ENCODE measurements at places on chromosomes 5 and 9.

DNA sequence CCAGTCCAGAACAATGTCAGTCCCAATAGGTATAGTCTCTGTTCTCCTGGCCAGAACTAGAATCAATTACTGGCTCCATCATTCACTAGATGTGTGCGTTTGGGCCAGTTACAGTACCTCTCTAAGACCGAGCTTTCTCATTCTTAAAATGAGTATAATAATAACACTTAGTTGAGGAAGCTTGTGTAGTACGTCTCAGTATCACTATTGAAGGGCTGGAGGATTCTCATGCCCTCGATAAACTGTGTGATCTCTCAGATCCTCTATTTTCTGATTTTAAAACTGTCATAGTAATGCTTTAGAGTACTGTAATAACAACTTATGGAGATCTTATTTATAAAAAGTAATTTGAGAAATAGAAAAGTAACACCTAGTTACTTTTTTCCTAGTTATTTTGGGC lies 50.7 kb downstream of the CDKN2A start:
- no peak for DNase-seq

- DNase-seq = no peak
Measured at GRCh38 chr9:125948887-125949596, 201.9 kb downstream of the PBX3 start.

DNA sequence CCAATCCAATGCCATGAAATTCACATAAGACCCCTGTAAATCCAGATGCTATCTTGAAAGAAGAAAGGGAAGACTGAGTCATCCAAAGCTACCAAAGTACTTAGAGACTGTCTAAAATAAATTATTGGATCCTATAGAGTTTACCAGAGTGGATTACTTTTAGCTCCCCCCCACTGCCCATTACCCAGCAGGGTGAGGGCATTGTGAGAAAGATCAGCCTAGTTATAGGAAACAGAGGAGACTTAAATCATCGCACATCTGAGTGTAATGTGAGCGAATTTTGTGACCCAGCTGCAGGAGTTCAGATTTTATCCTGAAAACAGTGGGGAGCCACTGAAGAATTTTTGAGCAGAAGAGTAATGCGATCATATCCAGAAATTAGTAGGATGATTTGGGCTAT lies 1.6 kb upstream of the ENHO start:
- no peak for DNase-seq

DNA sequence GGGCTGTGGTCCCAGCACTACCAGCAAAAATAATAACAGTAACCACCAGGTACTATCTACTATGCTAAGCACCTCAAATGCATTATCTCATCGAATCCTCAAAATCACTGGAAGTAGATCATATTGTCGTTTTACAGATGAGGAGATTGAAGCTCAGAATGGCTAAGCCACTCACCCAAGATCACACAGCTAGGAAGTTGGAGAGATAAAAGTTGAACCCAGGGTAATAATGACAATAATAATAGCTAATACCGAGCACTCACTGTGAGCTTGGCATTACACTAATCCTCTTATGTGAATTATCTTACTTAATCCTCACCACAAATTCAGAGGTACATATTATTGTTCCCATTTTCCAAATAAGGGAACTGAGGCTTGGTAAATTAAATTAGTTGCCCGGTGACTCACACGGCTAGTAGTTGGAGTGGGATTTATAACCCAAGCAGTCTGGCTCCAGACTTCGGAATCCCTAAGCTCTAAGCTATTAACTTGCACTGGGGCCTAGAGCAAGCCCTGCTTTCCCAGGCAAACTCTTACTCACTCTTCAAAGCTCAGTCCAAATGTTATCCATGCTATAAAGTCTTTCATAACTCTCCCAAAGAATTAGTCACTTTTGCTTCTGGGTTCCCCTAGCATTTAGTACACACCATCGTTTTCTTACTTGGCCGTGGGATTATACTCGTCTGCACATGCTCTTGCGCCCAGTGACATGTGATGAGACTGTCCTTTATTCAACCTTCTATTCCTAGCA lies 3.8 kb downstream of the ARSI start:
- no peak for DNase-seq

DNA sequence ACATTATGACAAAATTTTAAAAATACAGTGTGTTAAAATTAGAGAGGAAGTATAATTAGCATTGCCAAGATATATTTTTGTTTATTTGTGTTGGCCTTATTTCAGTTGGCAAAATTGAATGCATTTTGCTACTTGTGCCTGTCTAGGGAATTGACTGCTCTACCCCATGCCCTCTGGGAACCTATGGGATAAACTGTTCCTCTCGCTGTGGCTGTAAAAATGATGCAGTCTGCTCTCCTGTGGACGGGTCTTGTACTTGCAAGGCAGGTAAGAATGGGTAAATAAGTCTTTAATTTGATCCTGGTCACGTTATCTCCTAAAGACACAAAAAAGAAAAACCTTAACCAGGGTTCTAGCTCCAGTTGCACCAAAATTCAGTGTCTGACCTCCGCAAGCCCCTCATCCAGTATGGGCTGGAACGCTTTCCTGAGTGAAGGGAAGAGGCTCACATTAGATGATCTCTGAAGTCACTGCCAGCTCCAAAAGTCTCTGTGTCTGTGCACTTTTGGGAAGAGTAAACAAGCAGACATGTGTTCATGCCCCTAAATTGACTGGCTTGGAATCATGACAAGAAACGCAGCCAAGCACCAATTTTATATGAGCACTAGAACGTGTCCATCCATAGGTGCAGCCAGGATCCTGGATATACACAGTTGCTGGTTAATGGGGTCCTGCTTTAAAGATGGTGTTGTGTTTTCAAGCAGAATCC lies 98.3 kb upstream of the PRRC1 start:
- DNase-seq = no peak

GRCh38 chr9:119868694-119869093 lies 499.5 kb upstream of the BRINP1 start:
- DNase-seq = no peak
